ENCODE measurements at places on chromosomes 7 and 10.

DNA sequence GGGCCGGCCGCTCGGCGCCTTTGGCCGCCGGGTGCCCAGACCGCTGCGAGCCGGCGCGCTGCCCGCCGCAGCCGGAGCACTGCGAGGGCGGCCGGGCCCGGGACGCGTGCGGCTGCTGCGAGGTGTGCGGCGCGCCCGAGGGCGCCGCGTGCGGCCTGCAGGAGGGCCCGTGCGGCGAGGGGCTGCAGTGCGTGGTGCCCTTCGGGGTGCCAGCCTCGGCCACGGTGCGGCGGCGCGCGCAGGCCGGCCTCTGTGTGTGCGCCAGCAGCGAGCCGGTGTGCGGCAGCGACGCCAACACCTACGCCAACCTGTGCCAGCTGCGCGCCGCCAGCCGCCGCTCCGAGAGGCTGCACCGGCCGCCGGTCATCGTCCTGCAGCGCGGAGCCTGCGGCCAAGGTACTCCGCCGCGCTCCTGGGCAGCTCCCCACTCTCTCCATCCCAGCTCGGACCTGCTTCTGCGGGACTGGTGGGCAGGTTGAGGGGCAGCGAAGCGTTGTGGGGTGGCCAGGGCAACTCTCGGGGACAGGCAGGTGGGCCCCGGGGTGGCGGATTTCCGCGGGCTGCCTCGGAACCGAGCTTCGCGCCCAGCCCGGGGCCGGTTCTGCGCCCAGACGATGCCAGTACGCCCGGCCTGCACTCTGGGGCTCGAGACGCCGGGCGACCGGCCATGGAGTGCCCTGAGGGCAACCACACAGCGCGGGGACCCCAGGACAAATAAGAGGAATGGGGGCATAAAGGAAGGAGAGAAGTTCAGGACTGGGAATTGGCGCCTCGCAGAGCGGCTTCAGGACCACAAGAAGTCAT lies 578 bp downstream of the HTRA1 start:
- peak; percentile 6 for DNase-seq

DNA sequence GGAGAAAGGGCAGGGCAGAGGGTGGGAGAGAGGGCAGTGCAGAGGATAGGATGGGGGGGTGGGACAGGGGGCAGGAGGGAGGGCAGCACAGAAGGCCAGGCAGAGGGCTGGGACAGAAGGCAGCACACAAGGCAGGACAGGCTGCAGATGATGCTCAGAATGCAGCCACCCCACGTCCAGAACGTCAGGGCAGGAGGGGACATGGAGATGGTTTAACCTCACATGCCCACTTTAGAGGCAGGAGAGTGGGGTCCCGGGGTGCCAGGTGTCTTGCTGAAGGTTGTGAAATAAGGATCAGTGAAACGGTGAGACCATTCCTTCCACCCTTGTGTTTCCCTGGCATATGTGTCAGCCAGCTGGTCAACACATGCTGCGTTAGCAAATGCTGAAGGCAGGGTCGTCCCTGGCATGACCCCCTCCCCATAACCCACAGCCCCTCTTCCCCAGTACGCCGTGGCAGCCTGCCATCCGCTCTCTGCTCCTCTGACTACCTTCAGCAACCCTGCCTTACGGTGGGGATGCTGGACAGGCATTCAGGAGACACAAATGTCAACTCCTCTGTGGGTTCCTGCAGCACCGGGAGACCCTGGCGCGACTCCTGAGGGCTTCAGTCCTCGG lies 592.1 kb downstream of the DNAJB6 start:
- no peak for DNase-seq

DNA sequence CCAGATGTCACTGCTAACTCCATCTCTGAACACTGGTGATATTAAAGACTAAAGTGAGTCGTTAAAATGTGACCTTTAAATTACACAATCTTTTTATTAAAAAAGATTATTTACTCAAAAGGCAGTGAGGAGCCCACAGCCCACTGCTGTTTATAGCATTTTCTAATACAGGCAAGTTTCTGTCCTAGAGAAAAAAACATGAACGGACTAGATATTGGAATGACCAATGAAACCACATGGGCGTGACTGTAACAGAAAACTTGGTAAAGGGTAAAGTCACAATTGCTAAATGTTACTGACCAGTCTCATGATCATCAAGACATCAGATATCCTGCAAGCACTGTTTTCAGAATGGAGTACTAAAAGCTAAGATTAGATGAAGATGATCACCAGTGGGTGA lies 78.7 kb downstream of the FEZF1 start:
- no peak for DNase-seq

- DNase-seq = no peak
These were observed 152.9 kb downstream of the EBF3 start for GRCh38 chr10:129811208-129811607.

- DNase-seq = no peak
These were observed 1605.4 kb upstream of the LRRTM3 start for GRCh38 chr10:65320236-65321026.

DNA sequence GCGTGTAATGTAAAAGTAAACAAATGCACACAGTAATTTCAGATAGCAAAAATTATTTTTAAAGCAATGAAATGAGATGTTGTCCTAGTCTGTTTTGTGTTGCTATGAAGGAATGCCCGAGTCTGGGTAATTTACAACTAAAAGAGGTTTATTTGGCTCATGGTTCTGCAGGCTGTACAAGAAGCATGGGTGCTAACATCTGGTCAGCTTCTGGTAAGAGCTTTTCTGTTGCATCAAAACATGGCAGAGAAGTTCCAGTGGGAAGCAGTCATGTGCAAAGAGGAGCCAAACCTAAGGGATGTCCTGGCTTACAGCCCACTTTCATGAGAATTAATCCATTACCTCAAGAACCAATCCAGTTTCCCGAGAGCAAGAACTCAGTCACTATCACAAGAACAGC lies 62.9 kb upstream of the MNX1 start:
- no peak for DNase-seq

All from CD4-positive, alpha-beta T cell treated with Interleukin-12 subunit alpha and Interleukin-12 subunit beta, for 1 hour (primary cell).